ENCODE measurements at places on chromosomes 2 and 18.

DNA sequence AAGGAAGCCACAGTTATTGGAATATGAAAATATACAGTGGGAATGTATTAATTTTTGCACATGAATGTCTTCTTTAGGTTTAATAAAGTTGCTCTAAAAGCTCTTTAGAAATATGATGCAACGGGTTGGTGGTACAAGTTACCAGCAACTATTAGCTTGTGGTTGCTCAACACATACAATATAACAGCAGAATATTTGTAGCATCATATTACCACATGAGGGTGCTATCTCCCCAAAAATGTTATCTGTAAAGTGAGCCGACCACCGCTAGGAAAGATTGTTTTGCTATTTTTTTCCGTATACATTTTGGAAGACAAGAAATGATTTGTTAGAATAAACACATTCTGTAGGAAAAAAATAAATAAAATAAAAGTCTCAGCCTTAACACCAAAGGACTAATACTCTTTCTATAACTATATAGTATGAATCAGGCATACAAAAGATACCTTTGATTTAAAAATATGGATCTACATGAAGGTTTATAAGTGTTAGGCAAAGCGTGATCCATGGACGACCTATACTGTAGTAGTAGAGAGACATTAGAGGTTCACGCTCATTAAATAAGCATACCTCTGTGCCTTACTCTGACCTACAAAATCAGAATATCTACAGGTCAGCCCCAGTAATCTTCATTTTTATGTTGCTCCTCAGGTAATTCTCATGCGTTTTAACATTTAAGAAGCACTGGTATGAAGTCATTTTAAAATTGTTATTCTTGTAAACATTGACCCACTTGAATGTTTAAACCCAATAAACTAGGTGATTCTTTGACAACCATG lies 1110.6 kb upstream of the ACVR2A start:
- no peak for DNase-seq

DNA sequence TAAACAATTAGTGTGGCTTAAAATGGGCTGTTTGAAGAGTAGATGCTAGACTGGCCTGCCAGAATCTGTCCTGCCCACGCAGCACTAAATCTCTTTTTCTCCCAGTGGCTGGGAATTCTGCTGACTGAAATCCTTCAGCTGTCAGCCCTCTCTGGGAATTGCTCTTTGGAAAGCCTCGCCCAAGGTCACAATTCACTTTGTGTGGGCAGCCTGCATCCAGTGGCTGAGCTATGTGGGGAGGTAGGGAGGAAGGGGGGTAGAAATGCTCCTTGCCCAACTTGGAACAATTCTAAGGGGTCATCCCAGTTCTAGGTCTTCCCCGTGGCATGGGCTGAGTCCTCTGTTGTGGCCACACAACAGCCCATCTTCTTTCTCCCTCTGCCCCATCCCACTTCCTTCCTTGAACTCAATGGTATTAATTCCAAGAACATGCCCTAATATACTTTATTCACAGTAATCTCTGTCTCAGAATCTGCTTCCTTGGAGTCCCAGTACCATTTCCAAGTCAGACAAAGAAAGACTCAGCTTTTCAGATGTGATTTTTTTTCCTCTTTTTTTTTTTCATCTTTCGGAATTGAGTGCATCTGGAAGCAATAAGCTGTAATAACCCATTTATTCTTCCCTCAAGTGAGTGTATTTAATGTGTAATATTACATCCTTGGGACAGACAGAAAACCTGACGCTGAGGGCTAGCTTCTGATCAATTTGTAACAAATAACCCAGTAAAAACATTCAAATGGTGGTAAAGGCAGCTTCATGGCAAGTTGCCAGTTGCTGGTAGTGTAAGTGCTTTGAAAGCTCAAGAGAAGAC lies 189.4 kb downstream of the GPD2 start:
- DNase-seq, result no peak

DNA sequence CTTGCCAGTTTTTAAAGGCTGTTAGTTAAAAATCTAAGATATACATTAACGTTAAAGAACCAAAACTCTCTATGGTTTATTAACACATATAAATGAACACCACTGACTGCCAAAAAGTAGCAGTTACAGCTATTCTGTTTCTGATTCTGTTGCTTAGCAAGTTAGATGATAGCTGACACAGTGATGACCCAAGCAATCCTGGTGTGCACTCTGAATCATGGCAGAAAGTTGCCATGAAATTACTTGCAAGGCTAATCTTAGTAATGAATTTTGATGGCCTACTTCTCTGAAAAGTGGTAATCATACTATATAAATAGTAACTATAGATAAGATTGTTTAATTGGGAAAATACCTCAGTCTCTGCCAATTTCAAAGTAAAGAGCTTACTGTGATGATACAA lies 57.7 kb downstream of the ROCK2 start:
- no peak for DNase-seq

GRCh38 chr18:58411323-58411722 lies 217.6 kb downstream of the ALPK2 start:
- DNase-seq, result no peak

GRCh38 chr2:219698748-219699439 lies 71.5 kb downstream of the SLC4A3 start:
- DNase-seq, result no peak

GRCh38 chr2:20356042-20356441 lies 5.4 kb upstream of the PUM2 start:
- DNase-seq, result no peak

DNA sequence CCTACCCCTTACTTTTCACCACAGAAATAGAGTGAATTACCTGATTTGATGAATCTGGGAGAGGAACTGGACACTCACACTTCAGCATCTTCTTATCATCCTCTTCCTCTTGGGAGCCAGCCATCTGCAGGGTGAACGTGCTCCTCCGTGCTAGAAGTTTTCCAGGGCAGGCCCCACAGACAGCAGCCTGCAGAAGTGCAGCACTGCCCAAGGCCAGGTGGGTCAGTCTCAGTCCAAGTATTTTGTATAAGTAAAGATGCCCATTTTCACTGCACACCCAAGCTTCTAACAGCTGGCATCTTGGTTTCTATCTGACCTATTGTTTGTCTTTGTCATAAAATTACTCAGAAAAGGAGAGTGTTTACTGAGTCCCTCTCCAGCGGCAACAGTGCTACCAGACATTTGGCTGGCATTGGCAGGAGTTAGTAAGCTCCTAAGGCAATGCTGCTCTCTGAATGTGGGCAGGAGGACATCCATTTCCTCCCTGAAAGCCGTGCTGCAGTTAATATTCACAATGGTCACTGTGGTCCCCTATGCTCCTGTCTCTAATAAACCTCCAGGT lies 222.6 kb upstream of the CTAGE1 start:
- DNase-seq, result no peak

GRCh38 chr2:182015334-182016109 lies 29.9 kb downstream of the PPP1R1C start:
- DNase-seq, result no peak

DNA sequence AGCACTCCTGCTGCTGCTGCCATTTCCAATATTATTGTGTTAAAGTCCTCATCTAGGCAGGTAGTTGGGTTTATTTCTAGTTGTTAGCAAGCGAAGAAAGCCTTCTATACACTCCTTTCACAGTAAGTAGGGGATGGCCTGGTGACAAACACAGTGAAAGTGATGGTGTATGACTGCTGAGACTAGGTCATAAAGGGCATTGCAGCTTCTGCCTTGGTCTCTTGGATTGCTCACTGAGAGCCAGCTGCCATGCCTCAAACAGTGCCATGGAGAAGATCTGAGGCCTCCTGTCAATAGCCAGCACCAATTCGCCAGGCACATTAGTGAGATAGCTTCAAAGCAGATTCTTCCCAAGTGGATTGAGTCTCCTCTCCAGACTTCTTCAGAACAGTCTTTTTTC lies 27.6 kb upstream of the MSTN start:
- DNase-seq, result no peak

DNA sequence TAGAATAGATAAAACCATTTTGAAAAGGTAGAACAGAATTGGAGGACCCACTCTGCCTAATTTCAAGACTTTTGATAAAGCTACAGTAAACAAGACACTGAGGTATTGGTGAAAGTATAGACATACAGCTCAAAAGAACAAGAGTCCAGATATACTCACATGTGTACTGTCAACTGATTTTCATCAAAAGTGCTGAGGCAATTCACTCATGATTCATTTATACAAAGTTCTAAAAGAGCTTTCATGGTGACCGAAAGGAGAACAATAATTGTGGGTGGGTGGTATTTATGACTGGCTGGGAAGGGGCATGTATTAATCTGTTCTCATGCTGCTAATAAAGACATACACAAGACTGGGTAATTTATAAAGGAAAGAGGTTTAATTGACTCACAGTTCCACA lies 7.3 kb downstream of the MAP4K3 start:
- no peak for DNase-seq

DNA sequence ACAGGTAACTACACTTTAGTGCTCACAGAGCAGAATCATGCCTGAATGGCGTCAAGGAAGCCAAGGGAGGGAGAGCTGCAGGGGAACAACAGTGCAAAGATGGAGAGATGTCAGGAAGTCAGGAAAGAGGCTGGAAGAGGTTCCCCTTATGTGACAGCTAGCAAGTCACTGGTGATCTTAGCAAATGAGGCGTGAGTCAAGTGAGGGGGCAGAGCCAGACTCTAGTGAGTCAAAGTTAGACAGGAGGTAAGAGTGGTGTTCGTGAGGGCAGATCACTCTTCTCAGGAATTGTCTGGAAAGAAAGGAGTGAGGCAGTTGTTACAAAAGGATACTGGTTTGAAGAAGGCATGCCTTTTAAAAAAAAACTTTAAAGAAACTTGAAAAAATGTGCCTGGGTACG lies 87.1 kb downstream of the MEP1B start:
- DNase-seq, result no peak

GRCh38 chr18:45482286-45482685 lies 133.0 kb upstream of the SLC14A2 start:
- no peak for DNase-seq

DNA sequence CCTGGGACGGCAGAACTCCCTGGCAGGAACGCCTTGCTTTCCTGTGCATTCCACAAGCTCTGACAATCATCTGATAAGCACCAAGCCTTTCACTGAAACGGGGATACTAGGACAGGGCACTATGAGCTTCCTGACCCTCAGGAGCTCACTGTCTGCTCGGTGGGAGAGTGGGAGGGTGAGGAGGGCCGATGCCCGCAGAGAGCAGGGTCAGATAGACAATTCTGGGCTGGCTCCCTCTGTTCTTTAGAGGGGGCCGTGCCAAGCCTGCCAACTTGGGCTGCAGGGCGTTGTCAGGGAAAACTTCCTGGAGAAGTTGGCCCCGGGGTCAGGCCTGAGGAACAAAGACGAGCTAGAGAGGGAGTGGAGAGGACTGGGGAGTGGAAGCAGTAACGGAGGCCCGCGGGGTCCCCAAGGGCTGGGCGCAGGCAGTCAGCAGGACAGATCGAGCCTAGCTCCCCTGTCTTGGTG lies 82.0 kb downstream of the CTAGE1 start:
- no peak for DNase-seq

- no peak for DNase-seq
These were observed 1.2 kb downstream of the MEX3C start for GRCh38 chr18:51196118-51196810.

DNA sequence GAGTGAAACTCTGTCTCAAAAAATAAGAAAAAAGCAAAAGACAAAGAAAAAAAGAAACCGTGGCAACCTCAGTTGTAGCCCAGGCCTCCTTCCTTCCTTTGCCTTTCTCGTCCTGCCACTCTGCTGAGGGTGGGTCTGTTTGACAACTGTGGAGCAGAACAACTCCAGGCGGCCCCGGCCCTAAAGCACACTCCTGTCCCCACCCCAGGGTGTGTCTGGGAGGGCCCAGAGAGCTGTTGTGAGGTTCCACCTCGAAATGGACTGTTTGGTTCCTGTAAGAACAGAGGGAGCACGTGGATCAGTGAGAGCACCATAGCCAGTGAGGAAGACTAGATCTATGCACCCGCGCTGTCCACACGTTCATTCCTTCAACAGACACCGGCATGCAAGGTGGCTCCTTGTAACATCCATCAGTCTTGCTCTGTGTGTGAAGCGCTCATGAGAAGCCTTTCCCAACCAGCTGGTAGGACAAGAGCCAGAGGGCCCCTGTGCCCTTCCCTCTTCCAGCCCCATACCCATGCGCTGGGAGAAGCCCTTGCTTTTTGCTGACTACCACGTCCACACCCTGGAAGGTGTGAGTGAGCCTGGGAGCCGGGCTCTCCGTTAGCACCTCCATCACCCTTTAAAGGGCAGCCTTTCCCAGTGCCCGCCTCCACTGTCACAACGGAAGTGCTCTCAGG lies 61.6 kb downstream of the SOWAHC start:
- DNase-seq, result no peak

DNA sequence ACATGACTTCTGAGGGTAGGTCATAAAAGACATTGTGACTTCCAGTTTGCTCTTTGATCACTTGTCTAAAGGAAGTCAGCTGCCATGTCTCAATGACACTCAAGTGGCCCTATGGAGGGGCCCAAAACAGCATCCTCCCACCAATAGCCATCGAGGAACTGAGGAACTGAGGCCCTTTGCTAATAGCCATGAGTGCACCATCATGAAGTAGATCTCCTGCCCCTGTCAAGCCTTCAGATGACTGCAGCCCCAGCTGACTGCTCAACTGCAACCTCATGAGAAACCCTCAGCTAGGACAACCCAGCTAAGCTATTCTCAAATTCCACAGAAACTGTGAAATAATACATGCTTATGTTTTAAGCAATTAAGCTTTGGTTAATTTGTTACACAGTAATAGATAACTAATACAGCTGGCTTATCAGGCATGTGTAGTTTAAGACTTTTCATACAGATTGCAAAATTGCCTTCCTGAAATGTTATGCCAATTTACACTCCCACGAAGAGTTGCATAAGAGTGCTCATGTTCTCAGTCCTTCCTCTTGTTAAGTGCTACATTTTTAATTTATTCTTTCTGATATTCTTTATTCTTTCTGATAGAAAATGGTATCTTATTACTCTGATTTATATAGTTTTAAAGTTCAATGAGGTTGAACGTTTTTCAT lies 105.6 kb upstream of the NDUFV2 start:
- DNase-seq, result no peak

DNA sequence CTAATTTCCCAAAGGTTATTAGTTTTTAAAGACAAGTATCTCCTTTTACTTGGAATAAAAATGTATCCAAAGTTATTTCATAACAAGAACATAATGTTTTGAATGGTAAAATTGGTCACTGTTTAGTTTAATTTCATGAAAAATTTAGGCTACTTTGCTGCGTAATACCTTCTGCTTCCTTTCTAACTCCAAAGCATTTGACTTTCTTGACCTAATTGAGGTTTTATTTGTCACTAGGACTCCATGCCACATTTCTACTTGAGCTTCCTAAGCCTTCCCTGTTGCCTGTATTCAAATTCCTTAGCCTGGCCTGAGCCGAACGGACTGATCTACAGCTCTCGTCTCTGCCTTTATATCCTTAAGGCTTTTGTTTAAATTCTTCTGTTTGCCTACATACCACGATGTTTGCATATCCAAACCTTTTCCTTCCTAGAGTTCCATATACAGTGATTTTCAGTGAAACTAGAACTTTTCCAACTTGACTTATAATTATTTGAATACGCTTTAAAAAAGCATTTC lies 25.1 kb downstream of the ARMC9 start:
- DNase-seq, result no peak

- DNase-seq, result no peak
These were observed 14.3 kb upstream of the PIEZO2 start for GRCh38 chr18:11163665-11164064.

DNA sequence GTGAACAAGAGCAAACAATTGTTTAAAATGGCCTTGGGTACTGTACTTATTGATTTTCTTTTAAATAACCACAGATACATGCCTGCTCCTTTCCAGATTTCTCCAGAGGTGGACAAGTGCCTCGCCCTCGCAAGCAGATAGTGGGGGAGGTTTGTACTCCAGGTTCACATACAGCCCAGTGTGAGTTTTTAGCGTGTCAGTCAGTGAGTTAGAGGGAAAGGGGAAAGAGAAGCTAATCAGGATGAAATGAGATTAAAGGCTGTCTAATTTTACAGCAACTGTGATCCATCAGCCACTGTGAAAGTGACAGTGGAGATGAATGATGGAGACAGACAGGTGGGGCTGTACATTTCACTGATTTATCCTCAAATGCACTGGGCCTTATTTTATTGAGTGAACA lies 74.7 kb downstream of the KLHL14 start:
- no peak for DNase-seq

Data from stimulated activated CD8-positive, alpha-beta memory T cell treated with anti-CD3 and anti-CD28 coated beads, Interleukin-4, amount 100 ng/mL, for 4 hours (primary cell).